ENCODE measurements at places on chromosomes 6 and 20.
A peak's percentile ranks its signal among the peaks of the same experiment; 100 is the strongest.

- no peak for DNase-seq
Observed at GRCh38 chr6:78910591-78911171, 43.3 kb downstream of the IRAK1BP1 start.

DNA sequence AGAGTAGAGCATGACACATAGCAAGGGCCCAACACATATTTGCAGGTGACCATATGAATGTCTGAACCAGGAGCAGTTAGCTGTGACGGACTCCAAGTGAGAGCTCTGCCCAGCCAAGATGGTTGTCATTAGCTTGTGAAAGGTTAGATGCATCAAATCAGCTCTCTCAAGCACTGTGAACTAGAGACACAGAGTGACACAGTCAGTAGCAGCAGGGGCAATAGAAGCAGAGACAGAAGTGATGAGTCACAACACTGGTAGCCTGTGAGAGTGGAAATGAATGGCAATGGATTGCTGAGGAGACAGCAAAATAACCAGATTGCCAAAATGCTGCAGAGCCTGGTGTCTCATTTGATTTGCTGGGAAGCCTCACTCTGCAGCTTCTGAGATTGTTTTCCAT is 558.9 kb downstream of the PKHD1 start:
- no peak for DNase-seq

- no peak for DNase-seq
Observed at GRCh38 chr20:3164043-3164762, 4.5 kb upstream of the FASTKD5 start.

DNA sequence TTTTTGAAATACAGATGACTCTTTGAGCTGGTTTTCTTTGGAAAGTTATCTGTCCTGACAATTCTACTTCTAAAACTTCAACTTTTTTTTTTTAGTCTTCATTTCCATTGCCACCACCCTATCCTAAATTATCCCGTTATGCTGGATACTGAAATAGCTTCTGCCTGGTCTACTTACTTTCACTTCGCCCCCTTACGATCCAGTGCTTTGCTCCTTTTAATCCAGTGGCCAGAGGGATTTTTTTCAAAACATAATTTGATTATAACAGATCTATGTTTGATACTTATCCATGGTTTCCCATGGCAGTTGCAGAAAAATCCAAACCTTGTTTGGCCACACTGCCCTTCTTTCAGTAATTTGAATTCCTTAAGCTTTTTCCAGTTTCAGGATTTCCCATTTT is 27.4 kb downstream of the ASXL1 start:
- DNase-seq: no peak

GRCh38 chr20:31934968-31935764 is 16.7 kb downstream of the PDRG1 start:
- no peak for DNase-seq

GRCh38 chr20:63968136-63968927 is 1.4 kb downstream of the ZNF512B start:
- no peak for DNase-seq

- DNase-seq: no peak
Observed at GRCh38 chr6:170057034-170057734, 233.7 kb downstream of the DLL1 start.

DNA sequence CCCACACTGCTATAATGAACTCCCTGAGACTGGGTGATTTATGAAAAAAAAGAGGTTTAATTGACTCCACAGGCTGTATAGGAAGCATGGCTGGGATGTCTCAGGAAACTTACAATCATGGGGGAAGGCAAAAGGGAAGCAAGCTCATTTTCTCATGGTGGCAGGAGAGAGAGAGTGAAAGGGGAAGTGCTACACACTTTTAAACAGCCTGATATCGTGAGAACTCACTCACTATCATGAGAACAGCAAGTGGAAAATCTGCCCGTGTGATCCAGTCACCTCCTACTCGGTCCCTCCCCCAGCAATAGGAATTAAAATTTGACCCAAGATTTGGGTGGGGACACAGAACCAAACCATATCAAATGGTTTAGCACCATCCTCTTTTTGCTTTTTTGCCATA is 116.6 kb upstream of the CEP162 start:
- no peak for DNase-seq

GRCh38 chr6:167112421-167112820 is 10.5 kb upstream of the CCR6 start:
- no peak for DNase-seq

DNA sequence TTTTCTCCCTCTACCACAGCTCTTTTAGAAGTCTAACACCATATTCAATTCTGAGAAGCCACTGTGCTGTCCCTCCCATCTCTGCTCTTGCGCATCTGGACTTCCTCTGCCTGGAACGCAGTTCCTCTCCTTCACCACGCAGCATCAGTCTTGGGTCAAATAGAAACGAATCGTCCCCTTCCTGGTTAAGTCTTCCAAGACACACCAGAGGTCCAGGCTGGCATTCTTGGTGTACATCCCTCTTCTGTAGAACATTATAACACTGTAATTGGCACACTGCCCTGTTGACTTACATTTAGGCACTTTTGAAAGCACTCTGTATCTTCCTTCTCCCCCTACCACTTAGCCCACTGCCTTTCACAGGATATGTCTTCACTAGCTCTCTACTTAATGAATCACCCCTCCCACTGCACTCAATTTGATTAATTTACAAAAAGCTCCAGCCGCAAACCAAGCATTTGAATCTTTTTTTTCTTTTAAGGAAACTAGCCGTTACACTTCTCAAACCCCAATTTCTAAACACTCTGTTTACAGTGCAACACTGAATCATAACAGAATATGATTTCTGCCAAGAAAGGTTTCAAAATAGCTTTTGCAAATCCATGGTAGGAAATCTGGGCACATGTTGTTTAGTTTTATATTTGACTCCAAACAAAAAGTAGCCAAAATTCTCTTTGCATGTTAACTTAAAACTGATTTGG is 140.8 kb upstream of the CARMIL1 start:
- peak; percentile 38 for DNase-seq

GRCh38 chr6:152471456-152472265 is 165.5 kb downstream of the SYNE1 start:
- no peak for DNase-seq

All from activated CD4-positive, CD25-positive, alpha-beta regulatory T cell (primary cell).